T47D (cell line): ENCODE measurements at places on chromosomes 5 and 9.

DNA sequence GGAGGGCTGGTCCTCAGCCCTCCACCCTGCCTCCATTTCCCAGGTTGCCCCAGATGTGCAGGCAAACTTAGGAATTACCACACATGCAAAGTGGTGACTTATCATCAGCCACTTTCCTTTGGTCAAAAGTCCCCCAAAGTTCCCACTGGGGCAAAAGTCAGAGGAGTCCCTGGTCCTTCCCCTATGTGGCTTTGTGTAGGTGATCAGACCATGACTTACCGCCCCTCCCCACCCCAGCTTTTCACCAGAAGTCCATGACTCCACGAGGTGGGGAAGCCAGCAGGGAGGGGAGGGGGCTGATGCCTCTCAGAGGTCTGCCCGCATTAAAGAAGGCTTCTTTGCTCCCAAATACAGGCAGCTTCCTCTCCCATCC, 5.8 kb downstream of the TRAF1 start:
- no peak for DNase-seq

GRCh38 chr9:99411068-99411467, 189.0 kb downstream of the SEC61B start:
- DNase-seq = no peak

DNA sequence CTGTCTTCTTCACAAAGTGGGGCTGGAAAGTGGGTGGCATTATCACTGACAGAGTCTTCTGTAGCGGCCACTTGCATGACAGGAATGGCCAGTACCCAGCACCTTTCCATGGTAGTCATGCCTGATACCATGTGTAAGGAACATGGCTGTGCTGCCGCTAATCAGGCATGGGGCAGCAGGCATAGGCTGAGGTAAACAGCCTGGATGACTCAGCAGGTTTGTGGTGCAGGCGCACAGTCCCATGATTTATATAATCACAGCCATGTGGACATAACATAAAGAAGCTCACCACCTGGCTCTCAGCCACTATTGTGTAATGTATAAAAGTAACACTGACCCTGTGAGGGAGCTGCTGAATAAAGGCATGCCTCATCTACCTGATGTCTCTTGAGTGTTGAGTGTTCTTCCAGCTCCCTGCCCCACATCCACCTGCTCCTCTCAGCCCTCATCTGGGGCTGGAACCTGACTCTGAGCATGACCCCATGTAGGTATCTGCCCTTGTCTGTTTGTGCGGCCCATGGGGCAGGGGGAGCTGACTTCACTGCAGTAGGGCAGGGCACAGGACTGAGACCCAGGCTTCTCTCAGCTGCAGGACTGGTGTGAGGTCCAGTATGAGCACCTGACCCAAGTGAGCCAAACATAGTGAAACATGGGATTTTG, 13.2 kb upstream of the ICE1 start:
- peak; percentile 44 for DNase-seq

DNA sequence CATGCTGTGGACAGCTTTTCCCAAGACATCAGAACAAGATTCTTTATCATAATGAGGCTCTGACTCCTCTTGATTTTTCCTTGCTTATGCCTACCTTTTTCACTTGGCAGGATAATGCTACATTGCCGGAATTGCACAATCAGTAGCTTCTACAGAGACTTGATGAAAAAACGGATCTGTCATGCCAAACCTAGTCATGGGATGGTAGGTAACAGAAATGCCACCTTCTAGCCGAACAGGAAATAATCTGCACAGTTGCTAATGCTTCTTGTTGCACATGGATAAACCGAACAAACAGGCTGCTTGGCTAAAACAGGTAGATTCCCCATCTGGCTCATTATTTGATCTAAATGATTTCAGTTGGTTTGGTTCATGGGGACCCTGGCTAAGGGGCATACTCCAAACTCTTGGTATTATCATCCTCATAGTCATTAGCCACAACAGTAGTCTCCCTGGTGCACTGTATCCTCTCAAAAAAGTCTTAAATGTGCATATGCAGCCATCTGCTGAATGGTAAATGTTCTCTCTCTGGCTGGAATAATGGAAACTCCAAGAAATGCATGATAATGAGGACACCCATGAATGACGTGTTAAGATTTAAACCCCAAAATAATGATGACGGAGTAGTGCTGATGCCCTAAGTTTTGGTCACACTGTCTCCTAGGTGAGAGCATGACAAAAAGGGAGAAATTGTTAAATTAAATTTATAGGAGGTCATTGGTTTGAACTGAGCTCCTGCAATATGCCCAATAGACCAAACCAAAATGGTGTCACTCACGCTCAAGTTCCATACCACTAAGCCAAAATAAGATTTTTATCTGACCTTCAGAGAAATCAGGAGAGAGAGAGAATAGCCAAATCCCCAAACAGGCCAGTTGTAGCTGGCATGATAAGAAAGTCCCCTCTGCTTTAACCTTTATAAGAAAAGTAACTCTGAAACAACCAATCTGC, 47.0 kb downstream of the RAPGEF1 start:
- DNase-seq = no peak

DNA sequence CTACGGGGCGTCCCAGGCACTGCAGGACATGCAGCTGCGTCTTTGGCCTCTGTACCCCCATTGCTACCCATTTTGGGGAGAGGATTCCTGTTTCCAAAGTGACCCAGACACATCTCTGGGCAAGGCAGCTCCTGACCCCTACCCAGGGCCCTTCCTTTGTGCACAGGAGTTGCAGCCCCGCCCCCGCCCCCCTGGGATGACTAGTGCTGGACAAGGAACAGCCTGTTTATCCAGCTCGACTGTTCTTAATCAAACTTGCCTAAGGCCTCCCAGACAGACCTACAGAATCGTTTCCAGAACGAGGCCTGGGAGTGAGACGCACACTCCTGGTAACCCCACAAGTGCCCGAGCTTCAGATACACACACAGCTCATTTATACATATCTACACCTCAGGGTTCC, 13.2 kb downstream of the DIPK1B start:
- DNase-seq = no peak

GRCh38 chr9:123431581-123431980, 75.6 kb downstream of the CRB2 start:
- DNase-seq = no peak

DNA sequence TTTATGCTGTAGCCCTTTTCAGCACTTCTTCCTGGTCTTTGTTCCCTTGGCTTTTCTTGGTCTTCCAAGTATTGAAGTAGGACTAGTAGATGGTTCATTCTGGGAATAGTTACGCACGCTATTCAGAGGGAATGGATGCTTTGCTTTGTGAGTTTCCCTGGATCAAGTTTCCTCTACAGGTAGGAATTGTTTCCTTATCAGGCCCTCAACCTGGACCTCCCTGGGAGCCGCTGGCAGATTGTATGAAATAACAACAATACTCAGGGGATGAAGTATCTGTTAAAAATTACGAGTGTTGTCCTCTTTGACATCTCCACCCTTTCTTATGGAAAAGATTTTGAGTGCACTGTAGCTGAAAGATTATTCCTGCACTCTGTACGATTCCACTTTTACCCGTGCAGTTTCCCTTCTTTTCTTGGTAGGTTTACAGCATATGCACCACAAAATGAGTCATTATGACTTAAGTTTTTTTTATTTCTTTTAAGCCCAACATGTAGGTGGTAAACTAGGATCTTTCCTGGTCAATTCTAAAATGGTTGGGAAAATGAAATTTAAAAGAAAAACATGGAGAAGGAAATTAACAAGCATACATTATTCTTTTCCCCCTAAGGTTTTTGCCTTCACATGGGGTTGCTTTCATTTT, 57.9 kb downstream of the ARHGAP26 start:
- DNase-seq = no peak

GRCh38 chr5:52989025-52989780, at the start of gene ITGA2:
Gene ITGA2 (plus strand): TSS chr5:52989352. CDS start chr5:52989469, 117 bp downstream.
- DNase-seq = peak; percentile 83

- DNase-seq = no peak
Observed at GRCh38 chr5:137960819-137961218, 71.6 kb downstream of the PKD2L2 start.

GRCh38 chr5:3068401-3068800, 316.9 kb upstream of the IRX2 start:
- DNase-seq = no peak

GRCh38 chr9:133643978-133644760, 8.0 kb downstream of the DBH start:
- no peak for DNase-seq

DNA sequence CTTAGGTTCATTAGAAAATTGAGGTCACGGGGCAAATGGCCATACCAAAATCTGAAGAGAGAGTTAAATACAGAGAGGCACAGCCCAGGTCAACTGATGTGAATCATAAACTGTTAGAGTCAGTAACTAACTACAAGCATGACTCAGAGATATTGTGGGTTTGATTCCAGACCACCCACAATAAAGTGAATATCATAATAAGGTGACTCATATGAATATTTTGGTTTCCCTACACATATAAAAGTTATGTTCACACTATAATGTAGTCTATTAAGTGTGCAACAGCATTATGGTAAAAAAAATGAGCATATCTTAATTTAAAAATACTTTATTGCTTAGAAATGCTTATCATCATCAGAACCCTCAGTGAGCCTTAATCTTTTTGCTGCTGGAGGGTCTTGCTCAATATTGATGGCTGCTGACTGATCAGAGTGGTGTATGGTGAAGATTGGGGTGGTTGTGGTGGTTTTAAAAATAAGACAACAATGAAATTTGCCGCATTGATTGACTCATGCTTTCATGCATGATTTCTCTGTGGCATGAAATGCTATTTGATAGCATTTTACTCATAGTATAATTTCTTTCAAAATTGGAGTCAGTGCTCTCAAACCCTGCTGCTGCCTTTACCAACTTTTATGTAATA, 53.1 kb upstream of the EDIL3 start:
- no peak for DNase-seq

DNA sequence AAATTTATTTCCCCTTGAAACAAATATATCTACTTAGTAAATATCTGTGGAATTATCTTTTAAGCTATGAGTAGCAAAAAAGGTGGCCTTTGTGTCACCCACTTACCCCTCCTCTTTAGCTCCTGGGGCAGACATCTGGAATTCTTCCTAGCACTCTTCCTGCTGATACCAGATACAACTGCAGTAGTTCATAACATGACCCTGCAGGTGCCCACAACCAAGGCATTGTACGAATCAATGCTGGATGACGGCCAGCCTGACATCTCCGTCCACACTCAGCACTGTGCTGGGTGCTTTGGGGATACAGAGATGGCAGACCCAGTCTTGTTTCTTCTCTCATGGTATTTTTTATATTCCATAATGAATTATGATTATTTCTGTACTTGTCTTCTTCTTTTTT, 152.3 kb downstream of the GOLPH3 start:
- DNase-seq = no peak
